ENCODE measurements at places on chromosomes 6 and 20. TPM values are rescaled to one million over a fixed set of nuclear protein-coding genes. Genes with fewer than 3 reads are reported as not detected.

Gene TINAG
- 16.5 TPM for total RNA-seq

Gene MED20
- total RNA-seq = 39.2 TPM

Gene STX16
- 25.9 TPM for total RNA-seq

DNA sequence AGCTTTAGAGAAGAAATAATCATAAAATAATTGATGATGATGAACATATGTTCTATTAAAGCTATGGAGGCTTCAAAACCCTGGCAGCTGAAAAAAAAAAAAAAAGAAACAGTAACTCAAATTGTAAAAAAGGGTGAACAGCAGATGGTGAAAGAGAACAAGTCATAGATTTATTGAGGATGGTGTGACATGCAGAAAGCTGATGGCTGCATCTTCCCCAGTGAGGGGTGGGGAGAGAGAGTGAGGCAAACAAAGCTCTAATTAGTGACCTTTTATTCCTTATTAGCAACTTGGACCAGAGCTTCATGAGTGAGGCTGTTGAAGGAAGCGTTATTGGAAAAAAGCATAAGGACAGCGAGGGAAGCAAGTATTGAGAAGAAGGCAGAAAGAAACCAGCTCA, 191.7 kb downstream of the EDN1 start:
- DNase-seq = no peak

GRCh38 chr6:170152989-170153388, 137.9 kb downstream of the DLL1 start:
- DNase-seq = peak; percentile 70

DNA sequence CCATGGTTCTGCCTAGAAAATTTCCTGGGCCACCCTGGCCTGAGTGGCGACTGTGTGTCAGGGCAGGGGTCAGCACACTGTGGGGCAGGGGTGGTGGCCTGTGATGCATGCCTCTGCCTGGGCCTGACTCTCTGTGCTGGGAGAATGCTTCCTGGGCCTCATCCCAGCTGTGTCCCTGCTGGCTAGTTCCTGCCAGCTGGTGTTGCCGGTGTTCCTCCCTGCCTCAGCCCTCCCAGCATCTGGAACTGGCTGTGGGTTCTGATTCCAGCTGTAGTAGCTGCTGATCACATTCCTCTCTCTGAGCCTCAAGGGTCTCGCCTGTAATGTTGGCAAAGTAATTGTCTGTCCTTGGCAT, 101.5 kb downstream of the SYCP2 start:
- DNase-seq = no peak

GRCh38 chr6:56911847-56912246, 43.1 kb upstream of the BEND6 start:
- DNase-seq = peak; percentile 70

DNA sequence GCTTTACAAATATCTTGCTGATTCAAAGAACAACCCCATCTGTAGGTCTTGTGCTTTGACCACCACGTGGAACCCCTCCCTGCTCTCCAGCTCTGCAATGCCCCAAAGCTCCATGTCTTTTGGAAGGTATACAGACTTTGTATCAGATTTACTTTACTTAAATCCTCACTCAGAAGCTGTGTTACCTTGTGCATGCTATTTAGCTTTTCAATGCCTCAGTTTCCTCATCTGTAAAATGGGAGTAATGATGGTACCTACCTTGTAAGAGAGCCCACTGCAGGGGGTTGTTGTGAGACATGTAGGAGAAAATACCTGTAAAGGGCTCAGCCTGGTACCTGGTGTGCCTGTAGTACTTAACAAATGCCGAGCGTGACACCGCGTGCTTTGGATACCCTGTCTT, 200.2 kb upstream of the CHD6 start:
- no peak for DNase-seq

- DNase-seq = no peak
Measured at GRCh38 chr6:36460916-36461315, 18.1 kb downstream of the KCTD20 start.

GRCh38 chr20:62949962-62950361, 2.5 kb upstream of the SLC17A9 start:
- no peak for DNase-seq

GRCh38 chr20:1757072-1757471, 99.5 kb upstream of the SIRPG start:
- DNase-seq = peak; percentile 70

DNA sequence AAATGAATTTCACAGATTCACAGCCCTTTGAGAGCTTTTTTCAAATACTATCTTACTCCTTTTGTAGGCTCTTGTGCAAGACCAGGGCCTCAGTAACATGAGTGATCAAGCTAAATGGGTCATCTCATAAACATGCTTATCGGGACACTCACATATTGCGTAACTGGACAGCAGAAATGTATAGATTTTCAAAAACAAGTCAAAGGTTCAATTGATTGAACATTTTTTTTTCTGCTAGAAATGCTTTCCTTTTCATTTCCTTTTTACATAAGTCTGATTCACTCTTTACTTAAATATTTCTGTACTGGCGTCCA, 8.7 kb upstream of the SALL4 start:
- DNase-seq = no peak
